Activated T-helper 1 cell treated with anti-CD3 and anti-CD28 coated beads, Interleukin-2, amount 50 U/mL, for 16 hours (primary cell): ENCODE measurements at places on chromosomes 12 and 14.

GRCh38 chr14:96497087-96497486 is 5.1 kb upstream of the PAPOLA start:
- DNase-seq = no peak

DNA sequence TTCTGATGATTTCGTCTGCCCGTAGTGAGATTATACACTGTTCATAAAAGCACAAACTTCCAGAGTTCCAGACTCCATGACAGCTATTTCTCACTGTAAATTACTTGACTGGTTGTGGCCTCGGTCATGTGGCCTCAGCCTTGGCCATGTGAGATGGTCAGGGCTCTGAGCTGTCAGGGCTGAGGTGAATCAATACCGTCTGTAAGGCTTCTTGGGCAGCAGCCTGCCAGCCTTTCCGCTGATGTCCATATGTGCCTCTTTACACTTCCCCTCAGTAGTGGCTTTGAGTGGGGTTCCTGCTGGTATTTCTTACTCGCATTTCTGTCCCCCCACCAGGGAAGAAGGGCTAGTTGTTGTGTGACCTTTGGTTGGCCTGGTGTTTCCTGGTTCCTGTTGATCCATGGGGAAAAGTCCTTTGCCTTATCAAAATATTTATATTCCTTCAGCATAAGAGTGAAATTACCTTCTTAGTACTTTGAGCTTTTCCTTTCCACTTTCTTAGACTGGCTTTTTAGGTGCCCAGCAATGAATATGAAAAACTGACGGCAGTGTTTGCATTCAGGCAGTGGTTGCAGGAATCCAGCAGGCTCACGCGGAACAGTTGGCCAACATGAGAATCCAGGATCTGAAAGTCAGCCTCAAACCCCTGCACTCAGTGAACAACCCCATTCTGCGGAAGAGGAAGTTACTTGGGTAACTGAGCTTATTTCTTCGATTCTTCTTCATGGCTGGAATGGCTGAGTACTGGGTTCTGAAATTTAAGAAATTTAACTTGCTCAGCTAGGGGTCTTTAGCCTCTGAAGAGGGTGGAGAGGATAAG is 46.1 kb downstream of the MAPKAPK5 start:
- no peak for DNase-seq

GRCh38 chr12:48980389-48980952 is 2.3 kb downstream of the WNT1 start:
- no peak for DNase-seq

DNA sequence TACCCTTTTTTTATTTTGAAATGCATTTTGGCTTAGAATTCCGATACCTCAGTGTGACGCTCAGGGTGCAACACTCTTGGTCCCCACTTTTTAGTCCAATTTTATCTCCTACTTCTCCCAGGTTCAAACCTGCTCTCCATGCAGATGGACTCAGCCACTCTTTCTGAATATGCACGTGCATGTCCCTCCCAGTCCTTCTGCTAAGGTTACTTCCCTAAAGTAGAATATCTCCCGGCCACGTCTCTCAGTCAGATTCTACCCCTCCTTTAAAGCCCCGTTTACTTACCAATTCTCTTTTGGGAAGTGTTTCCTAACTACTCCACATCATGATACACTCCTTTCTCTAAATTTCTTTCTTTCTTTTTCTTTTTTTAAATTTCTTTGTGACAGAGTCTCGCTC is 15.5 kb upstream of the PARP11 start:
- DNase-seq = no peak

DNA sequence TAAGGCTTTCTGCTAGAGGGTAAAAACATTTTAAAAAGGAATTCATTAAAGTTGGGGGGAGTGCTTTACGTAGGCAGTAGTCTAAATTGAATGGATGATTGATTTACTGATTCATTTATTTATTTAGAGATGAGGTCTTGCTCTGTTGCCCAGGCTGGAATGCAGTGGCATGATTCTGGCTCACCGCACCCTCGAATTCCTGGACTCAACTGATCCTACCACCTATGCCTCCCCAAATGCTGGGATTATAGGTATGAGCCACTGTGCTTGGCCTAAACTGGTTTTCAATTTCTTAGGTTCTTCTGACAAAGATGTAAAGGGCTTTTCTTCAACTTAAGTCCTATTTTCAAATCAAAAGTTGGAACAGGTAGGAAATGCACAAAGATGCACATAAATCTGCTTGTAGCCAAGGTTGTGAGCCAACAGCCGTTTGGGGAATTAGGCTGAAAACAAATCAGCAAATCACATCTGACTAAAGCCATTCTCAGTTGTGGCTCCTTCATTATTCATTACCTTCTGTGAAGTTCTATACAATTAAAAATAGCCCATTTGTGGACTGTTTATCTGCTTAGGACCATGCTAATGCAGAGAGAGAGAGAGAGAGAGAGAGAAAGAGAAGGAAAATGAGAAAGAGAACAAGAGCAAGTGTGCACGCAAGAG is 218.0 kb downstream of the PPM1H start:
- no peak for DNase-seq

GRCh38 chr14:54814076-54814475 is 88.5 kb downstream of the GCH1 start:
- DNase-seq = no peak

DNA sequence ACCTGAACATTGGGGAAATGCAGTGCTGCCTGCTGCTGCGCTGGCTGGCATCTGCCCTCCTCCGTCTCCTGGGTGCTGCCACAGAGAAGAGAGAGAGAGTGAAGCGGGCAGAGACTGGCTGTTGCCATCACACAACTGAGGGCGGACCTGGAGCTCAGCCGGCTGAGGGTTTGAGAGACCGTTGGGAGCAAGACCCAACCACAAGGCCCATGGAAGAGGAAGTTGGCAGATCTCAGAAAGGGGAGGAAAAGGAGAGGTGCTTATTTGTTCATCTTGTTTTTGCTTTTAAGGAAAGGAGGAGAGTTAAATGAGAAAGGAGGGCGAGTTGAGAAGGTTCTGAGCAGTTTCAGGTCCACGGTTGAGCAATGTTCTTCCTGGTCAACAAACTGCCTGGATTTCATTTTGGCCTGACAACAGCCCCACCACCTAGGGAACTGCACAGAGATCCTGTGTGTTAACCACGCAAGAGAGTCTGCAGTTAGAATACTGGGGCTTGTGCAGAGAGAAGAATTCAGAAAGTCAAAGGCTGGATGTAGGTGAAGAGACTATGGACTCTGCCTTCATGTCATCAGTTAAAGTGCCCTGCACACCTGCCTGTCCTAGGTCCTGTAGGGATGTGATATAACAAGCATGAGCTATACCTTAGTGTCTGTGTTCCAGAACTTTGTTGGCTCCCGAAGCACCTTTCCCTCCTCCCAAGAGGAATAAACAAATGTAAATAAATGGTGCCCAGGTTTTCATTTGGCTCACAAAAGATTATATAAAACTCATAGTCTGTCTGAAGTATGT is 124.6 kb downstream of the ETV6 start:
- DNase-seq = no peak

DNA sequence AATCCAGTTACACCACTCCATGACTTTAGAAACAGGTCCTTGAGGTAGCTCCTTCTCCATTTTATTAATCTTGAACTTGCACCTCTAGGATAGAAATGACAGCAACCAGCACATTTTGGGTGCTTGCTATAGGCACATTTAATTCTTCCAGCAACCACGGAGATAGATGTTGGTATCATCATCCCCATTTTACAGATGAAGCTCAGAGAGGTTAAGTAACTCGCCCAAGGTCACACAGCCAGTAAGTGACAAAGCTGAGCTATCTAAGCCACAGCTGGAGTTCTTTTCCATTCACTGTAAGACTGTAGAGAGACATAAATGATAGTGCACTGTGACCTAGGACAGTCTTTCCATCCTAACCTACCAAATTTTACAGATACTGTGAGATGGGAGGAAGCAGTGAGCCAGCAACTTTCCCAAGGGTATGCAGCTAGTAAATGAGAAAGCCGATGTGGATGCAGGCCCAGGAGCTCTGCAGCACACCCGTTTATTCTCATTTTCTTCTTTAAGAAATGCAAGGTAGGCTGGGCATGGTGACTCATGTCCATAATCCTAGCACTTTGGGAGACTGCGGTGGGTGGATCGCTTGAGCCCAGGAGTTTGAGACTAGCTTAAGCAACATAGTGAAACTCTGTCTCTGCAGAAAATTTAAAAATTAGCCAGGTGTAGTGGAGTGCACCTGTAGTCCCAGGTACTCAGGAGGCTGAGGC is 103.2 kb downstream of the TBX5 start:
- DNase-seq = no peak

- DNase-seq = no peak
Measured at GRCh38 chr12:107493666-107494065, 191.9 kb upstream of the PWP1 start.

DNA sequence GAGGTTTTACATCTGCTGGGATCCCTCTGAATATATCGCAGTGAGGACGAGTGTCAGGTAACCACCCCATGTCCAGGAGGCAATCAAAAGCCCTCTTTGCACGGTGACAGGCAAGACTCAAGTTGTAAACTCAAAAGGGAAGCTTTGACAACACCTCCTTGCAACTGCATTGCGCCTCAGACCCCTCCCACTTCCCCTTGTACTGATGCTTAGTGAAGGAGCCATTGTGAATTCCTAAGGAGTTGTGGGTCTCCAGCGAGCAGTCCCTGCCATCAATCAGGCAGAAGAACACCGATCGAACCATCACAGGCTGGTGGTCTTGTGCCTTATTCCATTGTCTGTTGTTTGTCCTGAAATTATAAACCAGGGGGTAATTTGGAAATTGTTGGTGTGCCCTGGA is 112.6 kb downstream of the CCDC60 start:
- DNase-seq = no peak

DNA sequence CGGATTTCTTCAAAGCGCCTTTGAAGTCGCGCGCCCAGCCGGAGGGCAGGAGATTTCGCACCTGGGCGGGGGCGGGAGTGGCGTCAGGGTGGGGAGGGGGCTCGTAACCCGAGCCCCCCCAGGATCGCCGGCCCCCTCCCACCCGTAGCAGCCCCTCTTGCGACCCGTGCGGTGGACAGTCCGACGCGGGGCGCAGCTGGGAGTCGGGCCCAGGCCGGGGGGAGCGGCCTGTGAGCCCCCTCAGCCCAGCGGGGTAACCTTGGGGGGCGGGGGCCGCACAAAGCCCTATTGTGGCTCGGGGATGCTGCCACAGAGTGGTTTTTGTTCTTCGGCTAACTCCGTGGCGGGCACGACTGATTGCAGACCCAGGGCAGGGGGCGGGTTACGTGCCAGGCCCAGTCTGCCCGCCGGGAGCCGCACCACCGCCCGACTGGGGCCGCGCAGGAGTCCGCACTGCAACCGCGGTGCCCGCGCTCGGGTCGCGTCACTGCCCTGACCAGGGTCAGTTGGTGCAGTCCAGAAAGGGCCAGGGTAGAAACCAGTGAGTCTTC is 4.2 kb upstream of the AAAS start:
- DNase-seq = peak; percentile 6

- no peak for DNase-seq
Measured at GRCh38 chr14:77882098-77882497, 82.2 kb downstream of the ADCK1 start.

DNA sequence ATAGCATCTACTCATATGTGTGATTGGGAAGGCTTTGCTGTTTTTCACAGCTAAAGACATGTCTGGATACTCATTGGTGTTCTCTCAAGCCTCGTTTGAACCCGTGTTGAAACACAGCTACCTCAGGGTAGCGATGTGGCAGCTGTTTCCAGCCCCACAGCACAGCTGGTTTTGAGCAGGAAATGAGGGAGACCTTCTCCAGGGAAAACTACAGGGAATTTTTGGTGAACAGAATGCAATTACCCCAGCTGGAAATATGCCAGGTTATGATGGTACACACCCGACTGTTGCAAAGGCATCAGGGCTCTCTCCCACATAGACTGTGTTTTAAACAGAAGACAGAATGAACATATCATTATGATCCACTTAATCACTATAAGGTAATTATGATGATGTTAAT is 828.9 kb downstream of the VRK1 start:
- no peak for DNase-seq

GRCh38 chr12:57241402-57242310 is 9.3 kb downstream of the STAC3 start:
- DNase-seq = no peak
